Stimulated activated CD8-positive, alpha-beta memory T cell treated with anti-CD3 and anti-CD28 coated beads, Interleukin-4, amount 100 ng/mL, for 4 hours (primary cell): ENCODE measurements at places on chromosomes 1 and 21.

GRCh38 chr1:96923753-96924152 lies 202.2 kb downstream of the PTBP2 start:
- DNase-seq = no peak

- DNase-seq = no peak
Observed at GRCh38 chr21:42711667-42712066, 58.2 kb downstream of the PDE9A start.

DNA sequence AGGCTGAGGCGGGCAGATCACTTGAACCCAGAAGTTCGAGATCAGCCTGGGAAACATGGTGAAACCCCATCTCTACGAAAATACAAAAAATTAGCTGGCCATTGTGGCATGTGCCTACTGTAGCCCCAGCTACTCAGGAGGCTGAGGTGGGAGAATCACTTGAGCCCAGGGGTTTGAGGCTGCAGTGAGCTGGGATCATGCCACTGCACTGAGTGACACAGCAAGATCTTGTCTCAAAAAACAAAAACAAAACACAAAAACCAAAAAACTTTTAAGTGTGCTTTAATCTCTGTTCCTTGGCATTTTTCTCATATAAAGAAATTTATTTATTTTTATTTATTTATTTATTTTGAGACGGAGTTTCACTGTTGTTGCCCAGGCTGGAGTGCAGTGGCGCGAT lies 208.2 kb downstream of the URB2 start:
- DNase-seq = no peak

- DNase-seq = no peak
Observed at GRCh38 chr1:64663668-64664067, 81.2 kb upstream of the RAVER2 start.

- DNase-seq = no peak
Observed at GRCh38 chr1:3061981-3062615, 6.9 kb upstream of the PRDM16 start.

GRCh38 chr21:32403201-32403777 lies 9.2 kb upstream of the EVA1C start:
- DNase-seq = no peak

- DNase-seq = no peak
Observed at GRCh38 chr1:205210756-205211168, 740 bp downstream of the DSTYK start.

DNA sequence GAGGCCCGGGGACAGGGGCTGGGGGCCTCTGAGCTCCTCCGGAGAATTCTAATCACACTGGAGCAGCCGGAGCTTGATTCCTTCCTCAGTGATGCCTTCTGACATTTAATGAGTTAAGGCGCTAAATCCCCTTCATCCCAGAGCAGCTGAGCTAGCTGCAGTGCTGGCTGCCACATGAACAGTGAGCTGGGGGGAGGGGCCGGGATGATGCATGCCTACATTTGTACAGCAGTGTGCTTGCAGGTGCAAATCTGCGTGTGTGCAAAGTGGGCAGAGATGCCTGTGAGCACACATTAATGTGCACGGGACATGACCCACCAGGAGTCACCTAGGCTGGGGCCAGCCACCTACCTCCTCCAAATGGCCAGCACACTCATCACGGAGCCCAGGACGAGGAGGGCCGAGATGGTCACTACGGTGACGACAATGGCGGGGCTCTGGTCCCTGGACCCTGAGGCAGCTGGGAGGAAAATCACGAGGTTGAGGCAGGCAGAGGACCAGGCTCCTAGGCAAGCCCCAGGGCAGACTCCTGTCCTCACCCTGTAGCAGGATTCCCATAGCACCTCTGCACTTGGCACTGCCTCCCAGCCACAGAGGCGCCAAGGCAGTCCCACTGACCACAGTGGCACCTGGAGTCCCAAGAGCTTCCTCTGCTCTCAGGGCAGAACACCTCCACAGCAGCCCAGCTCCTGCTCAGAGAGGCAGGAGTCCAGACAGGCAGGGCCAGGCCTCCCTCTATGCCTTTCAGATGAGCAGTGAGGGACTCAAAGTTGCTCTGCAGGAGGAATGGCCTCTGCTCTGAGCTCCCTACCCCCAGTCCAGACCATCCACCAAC lies 34.7 kb downstream of the CDCA8 start:
- no peak for DNase-seq

DNA sequence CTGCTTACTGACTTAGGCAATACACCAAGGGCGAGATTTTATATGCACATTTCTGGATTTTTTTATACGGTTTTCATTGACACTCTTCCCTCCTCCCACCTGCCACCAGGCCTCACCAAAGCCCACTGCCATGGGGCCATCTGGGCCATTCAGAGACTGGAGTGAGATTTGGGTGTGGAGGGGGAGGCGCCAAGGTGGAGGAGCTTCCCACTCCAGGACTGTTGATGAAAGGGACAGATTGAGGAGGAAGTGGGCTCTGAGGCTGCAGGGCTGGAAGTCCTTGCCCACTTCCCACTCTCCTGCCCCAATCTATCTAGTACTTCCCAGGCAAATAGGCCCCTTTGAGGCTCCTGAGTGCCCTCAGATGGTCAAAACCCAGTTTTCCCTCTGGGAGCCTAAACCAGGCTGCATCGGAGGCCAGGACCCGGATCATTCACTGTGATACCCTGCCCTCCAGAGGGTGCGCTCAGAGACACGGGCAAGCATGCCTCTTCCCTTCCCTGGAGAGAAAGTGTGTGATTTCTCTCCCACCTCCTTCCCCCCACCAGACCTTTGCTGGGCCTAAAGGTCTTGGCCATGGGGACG lies 57.9 kb downstream of the LACTBL1 start:
- DNase-seq = no peak

GRCh38 chr1:232507571-232507970 lies 122.4 kb downstream of the SIPA1L2 start:
- DNase-seq = no peak

- DNase-seq = no peak
Observed at GRCh38 chr1:74427681-74428080, 84.7 kb downstream of the LRRC53 start.

GRCh38 chr1:162703708-162704107 lies 71.4 kb downstream of the DDR2 start:
- DNase-seq = no peak

DNA sequence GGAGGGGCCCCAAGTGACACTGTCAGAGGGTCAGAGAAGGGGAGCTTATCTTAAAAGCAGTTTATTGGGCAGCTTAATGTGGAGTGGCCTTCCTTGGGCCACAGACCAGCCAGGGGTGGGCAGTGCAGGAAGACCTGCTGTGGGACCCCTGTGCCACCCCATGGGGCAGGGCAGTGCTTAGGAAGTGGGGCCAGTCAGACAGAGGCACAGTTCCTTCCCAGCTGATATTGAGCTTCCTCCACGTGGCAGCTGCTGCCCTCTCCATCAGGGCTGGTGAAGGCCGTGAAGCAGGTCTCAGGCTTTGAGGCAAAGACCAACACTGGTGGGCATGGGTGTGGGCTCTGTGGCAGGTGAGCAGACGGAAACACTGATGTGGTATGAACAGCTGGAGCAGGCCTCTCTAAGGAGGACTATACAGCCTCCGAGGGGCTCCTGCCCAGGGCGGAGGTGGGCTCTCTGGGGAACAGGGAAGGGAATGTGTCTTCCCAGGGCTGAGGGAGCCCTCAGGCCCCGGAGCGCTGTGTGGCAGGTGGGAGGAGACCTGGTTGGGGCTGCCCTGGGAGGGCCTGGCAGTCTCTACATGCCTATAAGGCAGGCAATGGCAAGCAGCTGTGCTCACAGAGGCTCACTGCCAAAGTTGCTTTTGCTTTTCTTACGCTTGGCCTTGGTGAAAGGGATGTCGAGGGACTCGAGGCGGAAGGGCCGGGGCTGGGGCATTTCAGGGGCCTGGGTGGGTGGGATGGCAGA lies 3.0 kb upstream of the DDOST start:
- DNase-seq = no peak
